ENCODE measurements at places on chromosomes 4 and X.
A peak's percentile ranks its signal among the peaks of the same experiment; 100 is the strongest.

DNA sequence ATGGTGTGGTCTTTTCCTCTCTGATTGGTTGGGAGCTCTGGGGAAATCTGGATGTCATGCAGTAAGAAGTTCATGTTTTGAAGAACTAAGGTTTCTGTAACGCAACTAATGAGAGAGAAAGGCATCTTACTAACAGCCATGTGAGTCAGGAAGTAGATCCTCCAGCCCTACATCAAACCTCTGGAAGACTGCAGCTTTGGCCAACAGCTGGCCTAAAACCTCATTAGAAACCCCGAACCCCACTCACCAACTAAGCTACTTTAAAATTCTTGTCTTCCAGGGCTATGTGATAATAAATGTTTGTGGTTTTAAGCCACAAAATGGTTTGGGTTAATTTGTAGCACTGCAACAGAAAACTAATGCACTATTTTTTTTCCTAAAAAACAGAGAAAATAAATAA lies 549.0 kb upstream of the GRID2 start:
- H3K27ac ChIP-seq = no peak overlapping the region
- H3K36me3 ChIP-seq = no peaks in the 10 kb centered on the region
- H3K27me3 ChIP-seq = no peaks in the 10 kb centered on the region
- H3K4me1 ChIP-seq = no peaks in the 10 kb centered on the region

DNA sequence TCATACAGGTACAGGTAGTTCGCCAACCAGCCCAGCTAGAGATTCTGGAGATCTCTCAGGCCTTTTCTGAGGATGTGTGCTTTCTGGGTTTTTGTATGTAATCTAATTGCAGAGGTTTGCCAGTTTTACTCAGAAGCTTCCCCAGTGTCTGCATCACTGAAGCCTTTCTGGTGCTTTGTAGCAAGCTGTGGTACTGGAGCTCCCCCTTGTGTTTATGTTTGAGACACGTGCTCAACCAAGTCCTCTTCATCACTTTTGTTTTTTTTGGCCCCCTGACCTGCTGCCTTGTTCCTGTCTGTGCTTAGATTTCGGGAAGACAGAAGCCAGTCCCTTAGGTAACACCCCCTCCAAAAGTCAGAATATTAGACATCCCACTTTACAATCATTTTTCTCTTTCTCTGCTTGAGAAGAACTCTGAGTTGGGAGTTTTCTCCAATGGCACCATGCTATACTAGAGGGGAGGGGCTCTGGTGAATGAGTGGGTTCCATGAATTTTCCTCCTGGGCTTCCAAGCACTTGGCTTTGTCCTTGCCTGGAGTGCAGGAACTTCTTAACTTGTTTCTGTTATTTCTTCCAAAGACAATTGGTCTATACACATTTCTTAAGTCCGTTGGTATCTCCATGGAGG lies 128.4 kb upstream of the TBC1D9 start:
- no peaks in the 10 kb centered on the region for H3K36me3 ChIP-seq
- no peak overlapping the region for H3K4me3 ChIP-seq
- H3K27ac ChIP-seq = no peak overlapping the region
- DNase-seq = peak; percentile 48
- no peaks in the 10 kb centered on the region for H3K27me3 ChIP-seq
- H3K4me1 ChIP-seq = no peaks in the 10 kb centered on the region

- no peak overlapping the region for H3K27ac ChIP-seq
- H3K4me1 ChIP-seq = no peaks in the 10 kb centered on the region
- H3K27me3 ChIP-seq = no peaks in the 10 kb centered on the region
- H3K36me3 ChIP-seq = no peaks in the 10 kb centered on the region
- DNase-seq = no peak
Observed at GRCh38 chr4:68141852-68142251, 12.2 kb upstream of the TMPRSS11F start.

DNA sequence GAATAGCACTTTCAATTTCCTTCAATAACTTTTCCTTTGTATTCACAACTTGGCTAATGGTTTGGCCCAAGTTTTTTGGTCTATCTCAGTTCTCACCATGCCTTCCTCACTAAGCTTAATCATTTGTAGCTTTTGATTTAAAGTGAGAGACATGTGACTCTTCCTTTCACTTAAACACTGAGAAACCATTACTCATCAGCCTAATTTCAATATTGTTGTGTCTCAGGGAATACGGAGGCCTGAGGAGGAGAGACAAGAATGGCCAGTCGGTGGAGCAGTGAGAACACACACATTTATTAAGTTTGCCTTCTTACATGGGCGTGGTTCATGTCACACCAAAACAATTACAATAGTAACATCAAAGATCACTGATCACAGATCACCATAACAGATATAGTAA lies 56.7 kb downstream of the TSPAN5 start:
- no peaks in the 10 kb centered on the region for H3K4me1 ChIP-seq
- no peak for DNase-seq
- H3K36me3 ChIP-seq = no peaks in the 10 kb centered on the region
- no peak overlapping the region for H3K4me3 ChIP-seq
- H3K27me3 ChIP-seq = no peaks in the 10 kb centered on the region
- H3K27ac ChIP-seq = no peak overlapping the region

GRCh38 chr4:7160439-7160838 lies 31.9 kb upstream of the SORCS2 start:
- H3K4me1 ChIP-seq = no peaks in the 10 kb centered on the region
- H3K27me3 ChIP-seq = peaks cover 29% of the 10 kb centered on the region
- no peak overlapping the region for H3K27ac ChIP-seq
- no peak overlapping the region for H3K4me3 ChIP-seq

GRCh38 chr4:110630688-110631402 lies 8.0 kb upstream of the PITX2 start:
- no peak for DNase-seq
- H3K4me3 ChIP-seq = no peak overlapping the region
- H3K4me1 ChIP-seq = no peaks in the 10 kb centered on the region
- no peaks in the 10 kb centered on the region for H3K36me3 ChIP-seq
- H3K27ac ChIP-seq = no peak overlapping the region

- no peak overlapping the region for H3K27ac ChIP-seq
- H3K4me1 ChIP-seq = peaks cover 4% of the 10 kb centered on the region
- H3K27me3 ChIP-seq = no peaks in the 10 kb centered on the region
- no peaks in the 10 kb centered on the region for H3K36me3 ChIP-seq
Observed at GRCh38 chr4:36997727-36998126, 246.8 kb upstream of the NWD2 start.

GRCh38 chr4:140255467-140255866 lies 101.5 kb upstream of the MAML3 start:
- H3K4me3 ChIP-seq = no peak overlapping the region
- H3K36me3 ChIP-seq = no peaks in the 10 kb centered on the region
- H3K4me1 ChIP-seq = peaks cover 80% of the 10 kb centered on the region
- no peak for DNase-seq

GRCh38 chrX:12263211-12263610 lies 124.9 kb downstream of the FRMPD4 start:
- H3K27me3 ChIP-seq = no peaks in the 10 kb centered on the region
- H3K36me3 ChIP-seq = no peaks in the 10 kb centered on the region
- no peaks in the 10 kb centered on the region for H3K4me1 ChIP-seq

GRCh38 chrX:24207826-24208225 lies 58.3 kb downstream of the ZFX start:
- no peak for DNase-seq
- peaks cover 15% of the 10 kb centered on the region for H3K36me3 ChIP-seq
- no peak overlapping the region for H3K27ac ChIP-seq
- no peak overlapping the region for H3K4me3 ChIP-seq
- H3K27me3 ChIP-seq = no peaks in the 10 kb centered on the region

DNA sequence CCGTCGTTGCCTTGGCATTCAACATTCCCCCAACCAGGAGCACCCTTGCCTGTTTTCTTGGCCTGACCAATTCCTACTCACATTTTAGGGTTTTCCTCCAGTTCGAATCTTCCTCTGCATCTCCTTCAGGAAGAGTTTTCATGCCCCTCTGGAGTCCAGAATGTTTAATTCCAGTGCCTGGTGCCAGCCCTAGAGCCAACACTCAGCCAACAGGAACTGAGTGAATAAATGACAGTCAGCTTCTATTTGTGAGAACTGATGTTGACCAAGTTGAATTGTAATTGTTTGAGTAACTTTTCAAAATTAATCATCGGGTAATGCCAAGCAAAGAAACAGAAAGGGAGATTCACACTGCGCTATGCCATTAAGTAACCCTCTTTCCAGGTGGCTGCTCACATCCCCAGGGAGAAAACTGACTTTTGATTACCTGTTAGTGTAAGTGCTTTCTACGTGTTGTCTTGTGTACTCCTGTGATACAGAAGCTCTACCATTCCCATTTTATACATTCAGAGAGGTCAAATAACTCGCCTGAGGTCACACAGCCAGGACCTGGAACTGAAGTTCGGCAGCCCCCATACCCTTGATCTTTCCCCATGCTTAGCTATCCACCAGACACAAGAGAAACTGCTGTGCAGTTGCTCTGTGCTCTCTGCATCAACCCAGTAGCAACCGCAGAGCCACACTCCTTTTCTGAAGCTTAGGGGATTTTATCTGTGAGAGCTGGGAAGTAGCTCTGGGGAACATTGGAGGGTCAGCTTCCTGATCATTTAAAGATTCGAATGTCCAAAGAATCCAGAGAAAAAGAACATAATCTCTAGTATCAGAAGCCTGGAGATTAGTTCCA lies 19.0 kb upstream of the SLC2A9 start:
- no peak overlapping the region for H3K27ac ChIP-seq
- no peak for DNase-seq
- H3K4me3 ChIP-seq = no peak overlapping the region
- no peaks in the 10 kb centered on the region for H3K36me3 ChIP-seq
- peaks cover 3% of the 10 kb centered on the region for H3K4me1 ChIP-seq

GRCh38 chrX:17788439-17788838 lies 51.1 kb downstream of the SCML1 start:
- DNase-seq = no peak
- H3K27me3 ChIP-seq = no peaks in the 10 kb centered on the region
- H3K36me3 ChIP-seq = no peaks in the 10 kb centered on the region
- H3K27ac ChIP-seq = no peak overlapping the region
- H3K4me1 ChIP-seq = no peaks in the 10 kb centered on the region

DNA sequence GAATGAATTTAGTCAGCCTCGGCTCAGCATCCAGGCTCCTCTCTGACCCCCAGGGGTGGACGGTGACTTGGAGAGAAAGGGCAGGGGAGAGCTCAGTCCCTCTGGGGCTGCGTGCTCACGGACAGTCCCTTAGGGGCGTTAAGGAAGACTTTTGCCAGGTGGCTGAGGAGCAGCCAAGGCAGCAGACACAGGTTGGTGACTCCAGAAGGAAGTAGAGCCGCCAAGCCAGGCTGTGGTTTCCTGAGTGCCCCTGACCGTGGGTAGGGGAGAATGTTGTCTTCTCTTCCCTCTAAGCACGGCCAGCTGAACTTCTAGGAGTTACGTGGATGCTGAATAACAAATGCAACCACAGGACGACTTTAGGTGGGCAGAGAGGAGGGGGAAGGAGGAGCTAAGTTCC lies 91.0 kb upstream of the MTM1 start:
- peaks cover 13% of the 10 kb centered on the region for H3K4me1 ChIP-seq
- DNase-seq = no peak
- H3K36me3 ChIP-seq = no peaks in the 10 kb centered on the region
- no peaks in the 10 kb centered on the region for H3K27me3 ChIP-seq
- no peak overlapping the region for H3K4me3 ChIP-seq

- H3K36me3 ChIP-seq = no peaks in the 10 kb centered on the region
- H3K4me1 ChIP-seq = no peaks in the 10 kb centered on the region
- H3K4me3 ChIP-seq = no peak overlapping the region
- no peak overlapping the region for H3K27ac ChIP-seq
- no peaks in the 10 kb centered on the region for H3K27me3 ChIP-seq
Observed at GRCh38 chr4:183349673-183350072, 27.4 kb upstream of the CLDN24 start.

DNA sequence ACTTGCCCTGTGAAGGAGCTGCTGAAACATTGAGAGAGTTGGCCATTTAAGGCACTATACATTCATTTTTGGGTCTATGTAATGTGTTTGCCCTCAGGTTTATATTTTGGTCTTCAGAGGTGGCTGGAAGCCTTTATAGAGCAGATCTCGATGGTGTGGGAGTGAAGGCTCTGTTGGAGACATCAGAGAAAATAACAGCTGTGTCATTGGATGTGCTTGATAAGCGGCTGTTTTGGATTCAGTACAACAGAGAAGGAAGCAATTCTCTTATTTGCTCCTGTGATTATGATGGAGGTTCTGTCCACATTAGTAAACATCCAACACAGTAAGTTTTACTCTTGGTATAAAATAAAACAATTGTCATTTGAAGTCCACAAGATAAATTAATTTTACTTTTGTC lies 31.1 kb downstream of the EGF start:
- no peaks in the 10 kb centered on the region for H3K27me3 ChIP-seq
- no peak overlapping the region for H3K27ac ChIP-seq
- H3K4me3 ChIP-seq = no peak overlapping the region
- DNase-seq = no peak
- H3K4me1 ChIP-seq = no peaks in the 10 kb centered on the region

DNA sequence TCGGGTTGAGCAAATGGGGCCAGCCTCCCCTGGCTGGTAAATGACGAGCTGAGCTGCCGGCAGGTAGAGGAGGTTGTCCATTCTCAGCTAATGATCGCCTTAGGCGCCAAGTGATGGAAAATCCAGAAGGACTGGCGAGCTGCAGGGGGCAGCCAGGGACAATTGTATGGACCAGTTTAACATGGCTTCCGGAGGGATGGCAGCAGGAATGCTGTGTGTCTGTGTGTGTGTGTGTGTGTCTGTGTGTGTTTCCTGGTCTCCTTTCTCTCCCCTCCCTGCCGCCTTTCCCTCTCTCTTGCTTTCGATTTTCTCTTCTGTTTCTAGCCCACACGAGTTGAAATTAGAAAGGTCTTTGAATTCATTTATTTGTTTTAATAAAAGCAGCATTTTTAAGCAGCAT lies 45.2 kb upstream of the BCOR start:
- no peak overlapping the region for H3K4me3 ChIP-seq
- H3K27me3 ChIP-seq = no peaks in the 10 kb centered on the region
- H3K27ac ChIP-seq = no peak overlapping the region
- DNase-seq = no peak

- H3K27me3 ChIP-seq = peaks cover 6% of the 10 kb centered on the region
- no peak for DNase-seq
- no peak overlapping the region for H3K27ac ChIP-seq
- no peaks in the 10 kb centered on the region for H3K4me1 ChIP-seq
- no peaks in the 10 kb centered on the region for H3K36me3 ChIP-seq
Observed at GRCh38 chrX:153075366-153075765, 3.1 kb downstream of the PNMA6A start.

DNA sequence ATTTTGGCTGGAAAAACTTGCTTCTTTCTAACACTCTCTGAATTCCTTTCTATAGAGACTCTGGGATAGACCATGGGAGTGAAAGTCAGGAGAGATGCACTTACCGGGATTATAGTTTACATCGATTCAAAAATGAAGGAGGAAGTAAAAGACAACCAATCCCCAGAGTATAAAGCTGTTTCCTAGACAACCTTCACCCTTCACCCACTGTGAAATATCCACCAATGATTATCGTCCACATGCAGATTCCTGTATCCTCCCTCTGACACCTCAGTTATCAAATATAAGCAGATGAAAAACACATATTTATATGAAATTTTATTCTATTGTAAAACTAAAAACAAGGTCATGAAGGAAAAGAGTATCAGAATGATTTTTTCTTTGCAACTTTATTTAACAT lies 258.8 kb upstream of the GK2 start:
- no peak overlapping the region for H3K4me3 ChIP-seq
- H3K27ac ChIP-seq = no peak overlapping the region
- no peaks in the 10 kb centered on the region for H3K27me3 ChIP-seq
- H3K4me1 ChIP-seq = no peaks in the 10 kb centered on the region
